ENCODE measurements at places on chromosomes 1 and 21.

DNA sequence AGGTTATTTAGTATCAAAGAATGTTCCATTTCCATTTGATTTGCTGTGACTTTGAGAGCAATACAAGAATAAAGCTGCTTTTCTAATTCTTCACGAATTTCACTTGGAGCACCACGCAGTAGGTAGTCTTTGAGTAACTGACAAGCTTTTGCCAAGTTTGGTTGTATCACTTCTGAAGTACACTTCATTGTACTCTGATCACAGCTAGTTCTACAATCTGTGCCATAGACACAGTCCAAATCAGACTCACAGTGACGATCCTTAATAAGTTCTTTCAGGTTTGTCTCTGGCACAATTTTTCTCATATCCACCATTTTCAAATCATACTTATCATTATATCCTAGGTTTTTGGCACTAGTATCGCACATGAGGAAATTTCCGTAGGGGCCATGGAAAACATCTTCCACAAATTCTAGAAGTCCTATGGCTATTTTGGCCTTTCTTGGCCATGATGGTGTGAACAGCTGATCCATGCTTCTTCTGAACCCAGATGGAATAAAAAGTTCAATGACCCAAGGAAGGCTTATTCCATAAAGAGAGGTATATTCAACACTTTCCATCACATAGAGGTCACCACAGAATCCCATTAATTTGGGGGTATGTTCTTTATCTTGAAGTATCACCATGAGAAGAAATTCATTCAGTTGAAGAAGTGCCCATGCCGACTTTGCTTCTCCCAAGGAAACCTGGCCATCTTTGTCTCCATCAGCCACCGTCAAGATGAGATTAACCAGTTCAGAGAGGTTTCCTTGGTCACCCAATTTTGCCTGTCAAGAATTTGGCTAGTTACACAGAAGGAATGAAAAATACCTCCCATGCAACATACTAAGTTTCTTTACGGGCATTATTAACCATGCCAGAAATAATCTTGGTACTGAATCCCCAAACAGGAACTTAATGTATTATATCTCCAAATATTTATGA lies 11.9 kb downstream of the RPL5 start:
- DNase-seq, result no peak

DNA sequence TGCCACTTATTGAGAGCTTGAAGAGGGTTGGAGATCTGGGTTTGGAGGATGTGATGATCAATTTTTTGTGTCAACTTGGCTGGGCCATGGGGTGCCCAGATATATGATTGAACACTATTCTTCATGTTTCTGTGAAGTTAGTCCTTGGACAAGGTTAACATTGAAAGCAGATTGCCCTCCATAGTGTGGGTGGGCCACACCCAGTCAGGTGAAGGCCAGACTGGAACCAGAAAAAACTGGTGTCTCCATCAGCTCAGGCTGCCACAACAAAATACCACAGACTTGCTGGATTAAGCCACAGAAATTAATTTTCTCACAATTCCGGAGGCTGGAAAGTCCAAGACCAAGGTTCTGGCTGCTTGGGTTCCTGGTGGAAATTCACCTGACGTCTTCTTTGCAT lies 7.5 kb downstream of the CLDN14 start:
- no peak for DNase-seq

DNA sequence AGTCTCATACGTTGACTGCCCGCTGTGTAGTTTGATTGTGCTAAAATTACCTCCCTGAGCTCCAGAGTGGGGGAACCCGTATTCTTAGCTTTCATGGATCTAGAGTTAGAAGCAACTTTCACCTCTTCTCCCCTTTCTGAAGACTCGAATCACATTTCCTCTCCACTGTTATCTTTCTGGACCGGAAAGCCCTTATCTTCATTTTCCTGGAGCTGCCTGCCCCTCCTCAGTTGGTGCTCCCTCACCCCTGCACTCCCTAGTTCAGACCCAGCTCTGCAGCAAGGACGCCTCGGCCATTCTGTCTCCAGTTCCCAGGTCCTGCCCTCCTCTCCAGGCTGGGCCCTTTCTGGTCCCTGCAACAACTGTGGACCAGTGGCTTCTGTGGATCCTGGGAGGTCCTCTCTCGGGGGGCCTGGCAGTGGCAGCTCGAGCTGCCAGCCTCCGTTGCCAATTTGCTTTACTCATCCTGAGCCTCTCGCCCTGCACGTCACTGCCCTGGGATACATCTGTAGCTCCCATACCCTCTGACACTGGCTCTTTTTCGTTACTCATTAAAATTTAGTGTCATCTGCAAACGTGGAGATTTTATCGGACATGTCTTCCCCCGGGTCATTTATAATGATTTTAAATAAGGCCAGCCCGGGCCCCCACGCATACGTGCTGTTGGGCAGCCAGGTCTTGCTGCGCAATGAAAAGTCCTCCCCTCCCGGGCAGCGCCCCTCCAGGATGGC lies 141.5 kb upstream of the VAMP3 start:
- no peak for DNase-seq

DNA sequence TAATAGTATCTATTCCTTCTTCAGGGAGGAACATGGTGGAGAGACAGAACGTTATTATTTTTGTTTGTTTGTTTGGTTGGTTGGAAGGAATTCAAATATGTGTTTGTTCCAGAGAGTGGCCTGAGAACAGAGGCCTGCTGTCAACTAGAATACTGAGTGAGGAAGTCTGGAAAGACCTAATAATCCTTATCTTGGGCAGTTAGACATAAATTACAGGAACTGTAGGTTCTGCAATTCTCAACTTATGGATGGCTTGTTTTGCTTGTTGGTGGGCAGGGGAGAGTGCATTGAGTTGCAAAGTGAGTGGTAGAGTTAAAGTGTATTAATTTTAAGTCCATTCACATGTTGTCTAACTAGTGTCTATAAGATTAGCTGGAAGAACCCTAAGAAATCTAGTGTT lies 197.6 kb downstream of the BACH1 start:
- no peak for DNase-seq

- DNase-seq, result no peak
These were observed 35.7 kb upstream of the SYT6 start for GRCh38 chr1:114189398-114189797.

DNA sequence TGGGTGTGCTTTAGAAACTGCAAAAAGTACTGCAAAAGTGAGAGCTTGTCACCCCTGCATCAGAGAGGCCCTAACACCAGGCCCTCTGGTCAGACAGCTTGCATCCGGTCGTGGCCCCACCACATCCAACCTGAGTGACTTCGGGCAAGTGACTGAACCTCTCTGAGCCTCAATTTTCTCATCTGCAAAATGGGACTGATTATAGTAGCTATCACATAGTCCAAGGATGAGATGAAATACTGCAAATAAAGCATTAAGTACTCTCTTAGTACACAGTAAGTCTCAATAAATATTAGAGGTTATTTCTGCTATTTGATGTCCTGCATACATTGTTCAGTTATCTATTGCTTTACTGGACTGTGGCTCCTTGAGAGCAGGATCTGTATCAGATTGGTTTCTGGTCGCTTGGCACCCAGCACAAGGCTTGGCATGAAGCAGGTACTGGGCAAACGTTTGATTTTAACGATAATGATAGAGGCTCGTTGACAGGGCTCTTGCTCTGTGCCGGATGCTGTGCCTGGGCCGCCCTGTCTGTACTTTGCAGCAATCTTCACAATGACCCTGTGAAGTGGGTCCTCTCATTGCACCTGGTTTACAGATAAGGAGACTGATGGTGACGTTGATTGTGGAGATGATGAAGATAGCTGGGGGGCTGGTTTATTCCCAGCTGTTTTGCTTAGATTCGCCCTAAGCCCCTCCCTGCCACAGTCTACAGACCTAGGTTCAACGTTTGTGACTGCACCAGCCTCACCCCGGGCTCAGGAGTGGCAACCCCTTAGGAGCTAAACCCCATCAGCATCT lies 43.6 kb downstream of the RAP1GAP start:
- no peak for DNase-seq

GRCh38 chr1:8420318-8420717 lies 102.4 kb downstream of the SLC45A1 start:
- no peak for DNase-seq

- no peak for DNase-seq
These were observed 11.7 kb downstream of the CDKN2C start for GRCh38 chr1:50981741-50982140.

GRCh38 chr1:207811920-207812720 lies 60.3 kb downstream of the CD46 start:
- DNase-seq, result no peak

GRCh38 chr1:240320659-240321058 lies 229.0 kb downstream of the FMN2 start:
- DNase-seq, result no peak

- DNase-seq, result peak; percentile 43
These were observed 51.4 kb upstream of the SIM2 start for GRCh38 chr21:36647279-36648093.

- no peak for DNase-seq
These were observed 159.8 kb downstream of the PBX1 start for GRCh38 chr1:164718821-164719220.

DNA sequence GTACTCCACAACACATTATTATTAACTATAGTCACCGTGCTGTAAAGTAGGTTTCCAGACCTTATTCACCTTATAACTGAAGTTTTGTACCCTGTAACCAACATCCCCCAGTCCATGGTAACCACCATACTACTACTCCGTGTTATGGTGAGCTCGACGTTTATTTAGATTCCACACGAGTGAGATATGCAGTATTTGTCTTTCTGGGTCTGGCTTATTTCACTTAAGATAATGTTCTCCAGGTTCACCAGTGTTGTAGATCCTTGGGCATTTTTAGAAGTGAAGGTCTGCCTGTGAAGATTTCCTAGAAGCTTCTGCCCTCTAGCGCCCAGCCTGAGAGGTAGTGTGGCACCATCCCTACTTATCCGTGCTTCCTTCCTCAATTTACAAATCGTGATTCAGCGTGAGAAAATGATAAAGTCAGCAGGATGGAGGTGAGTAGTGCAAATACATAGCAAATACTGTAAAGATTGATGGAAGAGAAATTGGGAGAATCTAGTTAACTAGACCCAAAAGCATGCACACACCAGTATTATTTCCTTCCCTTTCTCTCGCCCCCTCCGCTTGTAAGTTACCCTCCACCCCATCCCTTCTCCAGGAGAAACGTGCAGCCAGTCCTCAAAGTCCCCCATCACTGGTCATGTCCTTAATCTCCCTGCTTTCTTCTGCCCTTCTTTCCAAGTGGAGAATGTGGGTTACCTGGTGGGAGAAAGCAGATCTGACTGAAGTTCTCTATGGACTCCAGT lies 36.0 kb upstream of the DISC1 start:
- peak; percentile 26 for DNase-seq

GRCh38 chr21:34579411-34579810 lies 35.5 kb downstream of the RCAN1 start:
- no peak for DNase-seq

GRCh38 chr1:10594595-10595223 lies 120.0 kb downstream of the PEX14 start:
- DNase-seq, result no peak

- DNase-seq, result no peak
These were observed 38.0 kb downstream of the PRRX1 start for GRCh38 chr1:170701962-170702361.

GRCh38 chr1:230861489-230861888 lies 6.8 kb downstream of the C1orf198 start:
- DNase-seq, result no peak

GRCh38 chr1:202561240-202561639 lies 149.0 kb downstream of the SYT2 start:
- DNase-seq, result no peak

- no peak for DNase-seq
These were observed 489.3 kb upstream of the VAMP3 start for GRCh38 chr1:7281821-7282220.

DNA sequence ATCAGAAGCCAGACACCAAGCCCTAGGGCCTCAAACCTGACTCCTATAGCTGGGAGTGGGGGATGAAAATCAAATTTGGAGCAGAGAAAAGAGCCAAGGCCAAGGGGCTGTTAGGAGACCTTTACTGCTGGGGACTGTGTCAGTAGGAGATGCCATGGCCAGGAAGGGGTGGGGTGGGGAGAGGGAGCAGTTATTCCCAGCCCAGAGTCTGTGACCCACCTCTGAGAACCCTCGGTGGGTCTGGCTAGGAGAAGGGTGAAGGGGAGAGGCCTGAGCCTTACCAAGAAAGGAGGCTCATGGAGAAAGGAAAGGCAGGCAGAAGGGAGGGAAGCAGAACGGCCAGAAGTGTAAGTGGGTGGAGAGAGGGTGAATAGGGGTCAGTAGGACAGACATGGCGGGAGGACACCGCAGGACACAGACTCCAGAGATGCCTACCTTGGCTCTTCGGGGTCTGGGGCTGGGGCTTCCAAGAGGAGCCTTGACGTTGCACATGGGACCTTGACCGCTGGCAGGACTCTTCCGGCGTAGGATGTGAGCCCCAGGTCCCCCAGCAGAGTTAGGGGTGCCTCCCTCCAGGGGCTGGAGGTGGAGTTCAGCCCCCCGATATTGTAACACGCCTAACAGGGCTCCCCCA lies 1.2 kb downstream of the ADAMTS4 start:
- no peak for DNase-seq

GRCh38 chr21:16426936-16427335 lies 697.2 kb downstream of the USP25 start:
- no peak for DNase-seq

DNA sequence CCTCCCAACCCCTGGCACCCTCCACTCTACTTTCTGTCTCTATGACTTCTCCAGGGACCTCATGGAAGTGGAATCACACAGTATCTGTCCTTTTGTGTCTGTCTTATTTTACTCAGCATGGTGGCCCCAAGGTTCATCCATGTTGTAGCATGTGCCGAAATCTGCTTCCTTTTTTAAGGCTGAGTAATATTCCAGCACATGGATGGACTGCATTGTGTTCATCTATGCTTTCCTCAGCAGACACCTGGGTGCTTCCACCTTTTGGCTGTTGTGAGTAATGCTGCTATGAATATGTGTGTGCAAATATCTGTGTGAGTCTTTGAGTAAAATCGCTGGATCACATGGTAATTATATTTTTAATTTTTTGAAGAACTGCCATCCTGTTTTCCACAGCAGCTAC lies 1.6 kb upstream of the PFKL start:
- no peak for DNase-seq

DNA sequence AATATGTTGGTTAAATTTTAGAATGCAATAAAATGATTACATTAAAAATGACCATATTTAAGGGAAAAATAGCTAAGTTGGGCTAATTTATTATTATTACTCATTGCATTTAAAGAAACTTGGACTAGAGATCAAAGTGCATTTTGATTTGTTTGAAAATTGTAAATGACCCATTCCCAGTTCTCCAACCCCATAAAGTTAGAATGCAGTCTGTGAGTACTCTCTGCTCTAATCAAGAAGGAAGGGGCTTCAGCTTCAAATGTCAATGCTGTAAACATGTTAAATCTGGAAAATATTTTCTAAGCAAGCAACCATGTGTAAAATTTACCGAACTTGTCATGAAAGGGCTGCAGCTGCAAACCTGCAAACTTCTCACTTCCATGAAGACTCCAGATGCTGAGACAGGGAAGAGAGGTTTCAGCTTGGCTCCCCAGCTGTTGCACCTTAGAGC lies 232.7 kb downstream of the TTLL7 start:
- DNase-seq, result no peak

GRCh38 chr1:216884614-216885229 lies 161.5 kb upstream of the ESRRG start:
- DNase-seq, result no peak

GRCh38 chr1:195618287-195618686 lies 990.0 kb downstream of the KCNT2 start:
- DNase-seq, result no peak

All from epithelial cell of proximal tubule (primary cell).